Activated CD4-positive, alpha-beta T cell treated with anti-CD3 and anti-CD28 coated beads, Interleukin-2, Interleukin-6, amounts not matched to agents 100 ng/mL and 50 ng/mL, durations not matched to agents 16 hours and 8 hours (primary cell): ENCODE measurements at places on chromosomes 1 and 21.

- DNase-seq: no peak
Observed at GRCh38 chr1:189654906-189655305, 822.8 kb downstream of the BRINP3 start.

- DNase-seq: no peak
Observed at GRCh38 chr1:32431736-32432400, 33.0 kb upstream of the ZBTB8B start.

GRCh38 chr1:35714921-35715567 lies 3.6 kb downstream of the C1orf216 start:
- no peak for DNase-seq

DNA sequence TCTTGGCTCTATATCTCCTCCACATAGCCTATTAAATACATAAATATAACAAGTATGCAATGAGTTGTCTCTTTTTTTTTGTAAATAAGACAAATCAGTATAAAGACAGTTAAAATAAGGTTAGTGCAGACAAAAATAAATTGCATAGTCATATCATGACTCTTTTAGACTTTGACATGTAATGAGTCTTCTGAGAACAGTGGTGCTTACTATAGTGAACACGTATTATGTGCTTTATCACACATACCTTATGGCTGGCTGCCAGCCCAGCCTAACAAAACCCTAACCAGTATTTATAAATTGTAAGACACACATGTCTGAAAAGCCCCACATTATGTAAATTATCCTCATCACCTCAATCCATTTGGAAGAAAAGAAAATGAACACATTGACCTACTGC lies 29.1 kb upstream of the F13B start:
- no peak for DNase-seq

GRCh38 chr1:236774926-236775325 lies 20.2 kb upstream of the MTR start:
- DNase-seq: no peak
